Stimulated activated CD4-positive, alpha-beta T cell treated with anti-CD3 and anti-CD28 coated beads, Interleukin-1b, Interleukin-23, amount 100 ng/mL, for 48 hours (primary cell): ENCODE measurements at places on chromosomes 12 and 14.

GRCh38 chr12:91877022-91877421, 268.6 kb downstream of the BTG1 start:
- DNase-seq: peak; percentile 88

DNA sequence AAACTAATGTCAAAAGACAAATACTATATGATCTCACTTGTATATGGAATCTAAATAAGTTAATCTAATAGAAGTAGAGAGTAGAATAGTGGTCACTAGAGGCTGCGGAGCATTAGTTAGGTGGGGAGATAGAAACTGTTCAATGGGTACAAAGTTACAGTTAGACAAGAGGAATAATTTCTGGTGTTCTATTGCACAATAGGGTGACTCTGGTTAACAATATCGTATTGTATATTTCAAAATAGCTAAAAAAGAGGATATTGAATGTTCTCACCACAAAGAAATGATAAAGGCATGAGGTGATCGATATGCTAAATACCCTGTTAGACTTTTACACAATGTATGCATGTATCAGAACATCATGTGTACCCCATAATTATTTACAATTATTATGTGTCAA, 42.9 kb downstream of the IGF1 start:
- DNase-seq: no peak

DNA sequence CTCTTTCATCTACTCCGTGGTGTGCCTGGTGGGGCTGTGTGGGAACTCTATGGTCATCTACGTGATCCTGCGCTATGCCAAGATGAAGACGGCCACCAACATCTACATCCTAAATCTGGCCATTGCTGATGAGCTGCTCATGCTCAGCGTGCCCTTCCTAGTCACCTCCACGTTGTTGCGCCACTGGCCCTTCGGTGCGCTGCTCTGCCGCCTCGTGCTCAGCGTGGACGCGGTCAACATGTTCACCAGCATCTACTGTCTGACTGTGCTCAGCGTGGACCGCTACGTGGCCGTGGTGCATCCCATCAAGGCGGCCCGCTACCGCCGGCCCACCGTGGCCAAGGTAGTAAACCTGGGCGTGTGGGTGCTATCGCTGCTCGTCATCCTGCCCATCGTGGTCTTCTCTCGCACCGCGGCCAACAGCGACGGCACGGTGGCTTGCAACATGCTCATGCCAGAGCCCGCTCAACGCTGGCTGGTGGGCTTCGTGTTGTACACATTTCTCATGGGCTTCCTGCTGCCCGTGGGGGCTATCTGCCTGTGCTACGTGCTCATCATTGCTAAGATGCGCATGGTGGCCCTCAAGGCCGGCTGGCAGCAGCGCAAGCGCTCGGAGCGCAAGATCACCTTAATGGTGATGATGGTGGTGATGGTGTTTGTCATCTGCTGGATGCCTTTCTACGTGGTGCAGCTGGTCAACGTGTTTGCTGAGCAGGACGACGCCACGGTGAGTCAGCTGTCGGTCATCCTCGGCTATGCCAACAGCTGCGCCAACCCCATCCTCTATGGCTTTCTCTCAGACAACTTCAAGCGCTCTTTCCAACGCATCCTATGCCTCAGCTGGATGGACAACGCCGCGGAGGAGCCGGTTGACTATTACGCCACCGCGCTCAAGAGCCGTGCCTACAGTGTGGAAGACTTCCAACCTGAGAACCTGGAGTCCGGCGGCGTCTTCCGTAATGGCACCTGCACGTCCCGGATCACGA, 2.2 kb downstream of the SSTR1 start:
- no peak for DNase-seq

DNA sequence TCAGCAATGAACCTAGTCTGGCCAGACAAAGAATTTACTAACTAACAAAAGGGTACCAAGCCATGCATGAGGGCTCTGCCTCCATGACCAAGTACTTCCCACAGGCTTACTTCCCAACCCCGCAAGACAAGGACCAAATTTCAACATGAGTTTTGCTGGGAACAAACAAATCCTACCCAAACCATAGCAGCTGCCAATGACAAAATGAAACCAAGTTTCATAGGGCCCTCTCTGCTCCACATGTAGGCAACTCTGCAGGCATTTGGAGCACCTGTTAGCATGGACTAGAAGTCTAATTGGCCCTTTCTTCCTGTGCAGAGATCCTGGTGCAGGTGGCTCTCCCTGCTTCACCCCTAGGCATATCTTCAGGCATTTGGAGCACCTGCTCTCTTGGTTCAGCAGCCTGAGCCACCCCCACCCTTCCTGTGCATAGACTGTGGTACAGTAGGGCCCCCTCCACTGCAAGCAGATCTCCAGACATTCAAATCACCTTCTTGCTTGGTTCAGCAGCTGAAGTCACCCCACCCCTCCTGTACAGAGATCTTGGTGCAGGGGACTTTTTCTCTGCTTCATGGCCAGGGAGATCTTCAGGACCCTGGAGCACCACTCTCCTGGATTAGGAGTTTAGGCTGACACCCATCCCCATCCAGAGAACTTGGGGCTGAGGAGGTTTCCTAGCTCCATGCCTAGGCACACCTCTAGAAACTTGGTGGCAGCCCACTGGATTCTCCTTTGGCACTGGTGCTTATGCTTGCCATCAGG, 308.7 kb downstream of the RPAP3 start:
- no peak for DNase-seq

GRCh38 chr12:113413488-113413939, 8.7 kb upstream of the SDSL start:
- DNase-seq: no peak

- no peak for DNase-seq
Observed at GRCh38 chr12:116303066-116303465, 25.6 kb upstream of the MED13L start.

- DNase-seq: no peak
Observed at GRCh38 chr14:81519200-81520011, 14.2 kb downstream of the SEL1L start.

GRCh38 chr14:104528496-104528895, 51.1 kb upstream of the C14orf180 start:
- no peak for DNase-seq

- no peak for DNase-seq
Observed at GRCh38 chr12:3123729-3124128, 46.5 kb downstream of the TSPAN9 start.

DNA sequence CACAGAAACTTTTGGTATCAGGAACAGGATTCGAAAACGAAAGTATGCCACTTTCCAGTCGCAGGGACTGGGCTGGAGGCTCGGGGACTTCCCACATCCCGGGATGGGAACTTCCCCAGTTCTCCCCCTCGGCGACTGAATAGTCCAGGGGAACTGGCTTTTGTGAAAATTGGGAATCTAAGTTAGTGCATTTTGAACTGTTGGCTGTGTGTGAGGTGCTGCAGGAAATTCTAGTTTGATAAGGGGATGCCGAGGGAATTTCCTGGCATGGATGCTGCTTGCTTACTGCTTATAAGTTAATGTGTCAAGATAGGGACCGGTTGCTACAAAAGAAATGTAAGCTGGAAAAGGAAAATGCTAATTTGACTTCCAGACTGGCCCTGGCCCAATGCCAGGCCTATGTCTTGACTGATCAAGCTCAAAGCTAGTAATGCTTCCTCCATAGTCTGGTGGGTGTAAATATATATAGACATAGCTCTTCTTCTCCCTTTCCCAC, 73.4 kb upstream of the EIF5 start:
- no peak for DNase-seq

GRCh38 chr14:68140076-68140741, 320.6 kb downstream of the RAD51B start:
- DNase-seq: no peak

- no peak for DNase-seq
Observed at GRCh38 chr14:73750531-73750901, 36.3 kb upstream of the PNMA1 start.

DNA sequence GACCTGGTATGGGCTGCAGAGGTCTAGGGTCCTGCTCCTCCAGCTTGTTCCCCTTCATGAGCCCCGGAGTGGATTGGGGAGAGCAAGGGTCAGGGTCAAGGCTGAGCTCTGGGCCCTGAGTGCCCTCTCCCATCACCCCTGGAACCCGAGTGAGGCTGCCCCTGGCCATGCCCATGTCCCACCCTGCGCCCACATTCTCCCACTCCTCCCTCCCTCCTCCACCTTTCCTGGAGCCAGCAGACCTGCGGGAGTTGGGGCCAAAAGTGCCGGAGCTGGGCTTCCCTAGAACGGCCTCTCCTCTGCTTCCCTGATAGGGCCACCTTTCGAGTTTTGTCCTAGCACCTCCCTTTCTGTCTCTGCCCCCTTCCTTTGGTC, 590 bp downstream of the SCNN1A start:
- no peak for DNase-seq

DNA sequence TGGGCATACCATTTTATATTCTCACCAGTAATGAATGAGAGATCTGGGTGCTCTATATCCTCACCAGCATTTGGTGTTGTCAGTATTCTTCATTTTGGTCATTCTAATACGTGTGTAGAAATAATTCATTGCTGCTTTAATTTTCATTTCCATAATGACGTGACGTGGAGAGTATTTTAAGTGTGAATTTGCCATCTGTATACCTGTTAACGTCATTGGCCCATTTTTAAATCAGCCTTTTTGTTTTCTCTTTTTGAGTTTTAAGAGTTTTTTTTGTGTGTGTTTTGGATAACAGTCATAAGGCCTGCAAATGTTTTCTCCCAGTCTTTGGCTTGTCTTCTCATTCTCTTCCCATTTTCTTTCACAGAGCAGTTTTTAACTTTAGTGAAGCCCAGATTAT, 74.4 kb upstream of the SYT1 start:
- no peak for DNase-seq

GRCh38 chr12:104896146-104896545, 61.9 kb downstream of the SLC41A2 start:
- DNase-seq: no peak
